GM19239 (cell line): ENCODE measurements at places on chromosomes 12 and 14.

DNA sequence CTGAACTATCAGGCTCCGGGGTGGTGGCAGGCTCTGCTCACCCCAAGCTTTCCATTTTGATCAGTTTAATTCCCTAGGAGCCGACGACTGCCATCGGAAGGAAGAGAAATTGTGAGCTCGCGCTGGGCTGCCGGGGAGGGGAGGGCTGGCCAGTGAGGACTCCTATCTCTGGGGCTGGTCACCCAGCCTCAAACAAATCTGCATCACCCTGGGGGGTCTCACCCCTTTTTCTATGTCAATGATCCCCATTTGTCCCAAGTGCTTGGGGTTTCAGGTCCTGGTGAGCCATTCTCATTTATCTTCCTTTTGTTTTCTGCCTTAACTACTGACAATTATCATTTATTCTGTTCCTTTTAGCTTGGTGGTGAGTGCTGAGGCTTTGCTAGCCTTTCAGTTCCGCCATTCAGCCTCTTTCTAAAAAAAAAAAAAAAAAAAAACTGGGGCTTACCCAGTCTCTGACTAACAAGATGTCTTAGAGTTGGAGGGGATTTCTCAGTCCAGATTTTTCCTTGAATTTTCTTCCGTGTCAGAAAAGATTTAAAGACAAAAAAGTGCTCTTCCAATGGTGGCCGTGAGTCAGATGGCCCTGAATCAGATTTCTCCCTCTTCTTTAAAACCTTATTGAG, 22.8 kb upstream of the USP44 start:
- DNase-seq, result no peak

GRCh38 chr14:56185992-56186391, 67.8 kb downstream of the PELI2 start:
- DNase-seq, result no peak

DNA sequence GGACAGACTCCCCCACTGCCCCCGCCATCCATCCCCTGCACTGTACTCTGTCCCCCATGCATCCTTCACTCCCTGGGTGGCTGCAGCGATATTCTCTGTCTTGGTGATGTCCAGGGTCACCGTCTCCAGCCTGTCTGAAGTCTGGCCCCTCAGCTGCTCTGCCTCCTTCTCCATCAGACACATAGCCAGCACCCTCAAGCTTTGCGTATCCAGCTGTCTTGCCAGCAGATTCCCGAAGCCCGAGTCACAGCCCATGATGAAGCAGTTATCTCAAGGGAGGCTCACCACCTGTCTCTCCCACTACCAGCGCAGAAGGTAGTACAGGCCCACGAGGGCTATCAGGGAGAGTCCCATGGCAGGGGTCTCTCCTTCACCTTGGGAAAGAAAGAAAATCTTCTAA, 77.8 kb downstream of the HSD17B6 start:
- DNase-seq, result no peak

- DNase-seq, result no peak
Measured at GRCh38 chr14:65958664-65959562, 527.3 kb upstream of the CCDC196 start.

- no peak for DNase-seq
Measured at GRCh38 chr14:103366741-103367140, 18.5 kb upstream of the MARK3 start.

DNA sequence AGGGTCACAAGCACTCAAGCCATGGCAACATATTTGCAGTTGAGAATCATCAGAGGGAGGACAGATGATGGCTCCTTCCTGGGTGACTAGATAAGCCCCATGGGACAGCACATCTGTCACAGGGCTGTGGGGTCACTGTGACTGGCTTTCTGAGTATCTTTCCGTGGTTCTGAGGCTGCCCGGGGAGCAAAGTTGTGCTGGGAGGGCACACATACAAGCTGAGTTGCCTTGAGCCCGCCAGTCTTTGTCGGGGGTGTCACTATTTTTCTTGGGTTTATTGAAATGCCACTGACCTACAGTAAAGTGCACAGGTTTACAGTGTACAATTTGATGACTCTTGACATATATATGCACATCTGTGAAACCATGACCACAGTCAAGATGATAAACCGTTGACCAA, 17.2 kb upstream of the KIF26A start:
- no peak for DNase-seq

- DNase-seq, result no peak
Measured at GRCh38 chr12:1640328-1641234, 11.6 kb downstream of the WNT5B start.

DNA sequence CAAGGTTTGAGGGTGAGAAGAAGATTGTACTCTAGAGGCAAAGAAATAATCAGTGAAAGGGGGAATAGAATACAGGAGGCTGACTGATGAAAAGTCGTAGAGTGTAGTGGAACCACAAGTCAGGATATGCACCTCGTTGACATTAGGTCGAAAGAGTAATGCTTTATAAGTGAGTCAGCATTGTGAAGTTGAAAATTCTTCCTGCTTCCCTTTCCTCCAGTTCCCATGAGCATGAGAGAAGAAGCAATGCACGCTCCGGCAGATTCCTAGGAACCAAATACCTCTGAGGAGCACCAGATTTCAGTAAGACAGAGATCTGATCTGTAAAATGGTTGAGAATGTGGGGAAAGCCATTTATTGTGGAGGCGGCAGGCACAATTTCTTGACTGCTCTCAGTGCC, 16.5 kb downstream of the CCER1 start:
- no peak for DNase-seq

- DNase-seq, result no peak
Measured at GRCh38 chr14:72516936-72517700, 376.8 kb downstream of the DPF3 start.

- DNase-seq, result no peak
Measured at GRCh38 chr14:76320486-76320885, 55.5 kb upstream of the ESRRB start.

DNA sequence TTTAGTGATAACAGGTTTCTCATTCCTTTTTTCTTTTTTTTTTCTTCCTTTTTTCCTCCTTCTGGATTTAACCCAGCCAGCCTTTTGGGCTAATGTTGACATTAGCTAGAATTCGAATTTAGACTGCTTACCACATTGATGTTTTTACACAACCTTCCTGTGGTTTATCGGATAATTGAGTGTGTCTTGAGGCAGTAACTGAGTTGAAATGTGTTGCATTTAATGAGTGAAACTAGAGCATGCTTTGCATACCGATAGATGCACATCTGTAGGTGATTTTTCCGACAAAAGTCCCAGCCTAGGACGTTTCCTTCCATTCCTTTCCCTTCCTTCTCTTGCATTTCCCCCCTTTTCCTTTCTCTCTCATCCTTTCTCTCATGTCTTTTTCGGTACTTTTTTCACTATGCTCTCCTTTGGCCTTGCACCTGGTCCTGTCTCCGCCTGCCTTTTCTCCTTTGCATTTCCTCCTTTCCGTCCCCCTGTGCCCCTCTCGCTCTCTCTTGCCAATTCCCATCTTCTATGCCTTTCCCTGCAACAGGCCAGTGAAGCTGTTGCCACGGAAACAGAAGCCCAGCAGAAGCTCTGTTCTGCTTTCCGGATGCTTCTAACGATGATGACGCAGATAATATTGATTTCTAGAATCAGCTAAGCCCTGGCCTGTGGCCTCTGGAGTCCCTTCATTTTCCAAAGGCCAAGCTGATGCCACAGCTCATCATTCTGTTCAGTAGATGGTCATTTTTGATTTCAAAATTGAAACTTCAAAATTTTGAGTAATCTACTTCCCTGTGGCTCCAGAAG, 76.1 kb downstream of the SLC25A47 start:
- no peak for DNase-seq

DNA sequence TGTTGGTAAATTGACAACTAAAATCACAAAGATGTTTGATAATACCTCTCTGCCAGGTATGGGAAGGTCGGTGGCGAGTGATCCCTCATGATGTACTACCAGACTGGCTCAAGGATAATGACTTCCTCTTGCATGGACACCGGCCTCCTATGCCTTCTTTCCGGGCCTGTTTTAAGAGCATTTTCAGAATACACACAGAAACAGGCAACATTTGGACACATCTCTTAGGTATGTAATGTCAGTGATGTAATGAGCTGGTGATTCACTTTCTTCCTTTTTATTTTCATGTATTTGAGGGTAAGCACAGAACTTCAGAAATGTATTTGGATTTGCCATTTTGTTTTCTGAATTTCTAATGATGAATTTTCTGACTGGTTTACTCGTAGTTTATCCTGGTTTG, 42.6 kb upstream of the LRTM2 start:
- no peak for DNase-seq

DNA sequence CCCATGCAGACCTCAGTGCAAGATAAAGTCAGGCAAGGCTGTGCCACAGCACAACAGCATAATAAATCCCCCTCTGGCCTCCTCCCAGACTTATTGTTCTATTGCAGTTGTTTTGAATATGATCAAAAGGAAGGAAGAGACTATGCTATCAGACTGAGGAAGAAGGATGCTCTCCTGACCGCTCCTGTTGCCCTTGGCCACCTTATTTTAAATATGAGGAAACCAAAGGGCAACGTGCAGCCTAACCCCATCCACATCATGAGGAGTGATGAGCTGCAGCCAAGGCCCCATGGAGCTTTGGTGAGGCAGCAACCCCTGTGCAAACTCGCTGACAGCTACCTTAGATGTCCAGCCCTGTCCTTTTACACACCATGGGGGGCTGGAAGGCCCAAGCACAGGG, 291.7 kb downstream of the ZFP36L1 start:
- no peak for DNase-seq
